ENCODE measurements at places on chromosomes 1 and 21.
A peak's percentile ranks its signal among the peaks of the same experiment; 100 is the strongest.

DNA sequence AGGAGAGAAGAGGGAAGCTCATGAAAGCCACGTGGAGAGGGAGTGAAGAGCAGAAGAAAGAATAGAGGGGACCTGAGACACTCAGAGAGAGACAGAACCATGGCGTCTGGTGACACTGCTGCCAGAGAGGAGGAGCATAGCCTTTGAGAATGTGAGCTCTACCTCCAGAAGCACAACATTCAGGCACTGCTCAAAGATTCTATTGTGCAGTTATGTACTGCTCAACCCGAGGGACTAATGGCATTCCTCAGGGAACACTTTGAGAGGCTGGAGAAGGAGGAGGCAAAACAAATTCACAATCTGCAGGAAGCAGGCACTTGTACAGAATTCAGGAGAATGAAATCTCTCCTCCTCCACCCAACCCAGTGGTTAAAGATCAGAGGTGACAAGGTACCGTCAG is 45.1 kb downstream of the BTBD8 start:
- DNase-seq = no peak

- no peak for DNase-seq
Measured at GRCh38 chr21:35619184-35619583, 441.1 kb downstream of the SETD4 start.

- DNase-seq = no peak
Measured at GRCh38 chr1:154992721-154993571, 440 bp upstream of the LENEP start.

DNA sequence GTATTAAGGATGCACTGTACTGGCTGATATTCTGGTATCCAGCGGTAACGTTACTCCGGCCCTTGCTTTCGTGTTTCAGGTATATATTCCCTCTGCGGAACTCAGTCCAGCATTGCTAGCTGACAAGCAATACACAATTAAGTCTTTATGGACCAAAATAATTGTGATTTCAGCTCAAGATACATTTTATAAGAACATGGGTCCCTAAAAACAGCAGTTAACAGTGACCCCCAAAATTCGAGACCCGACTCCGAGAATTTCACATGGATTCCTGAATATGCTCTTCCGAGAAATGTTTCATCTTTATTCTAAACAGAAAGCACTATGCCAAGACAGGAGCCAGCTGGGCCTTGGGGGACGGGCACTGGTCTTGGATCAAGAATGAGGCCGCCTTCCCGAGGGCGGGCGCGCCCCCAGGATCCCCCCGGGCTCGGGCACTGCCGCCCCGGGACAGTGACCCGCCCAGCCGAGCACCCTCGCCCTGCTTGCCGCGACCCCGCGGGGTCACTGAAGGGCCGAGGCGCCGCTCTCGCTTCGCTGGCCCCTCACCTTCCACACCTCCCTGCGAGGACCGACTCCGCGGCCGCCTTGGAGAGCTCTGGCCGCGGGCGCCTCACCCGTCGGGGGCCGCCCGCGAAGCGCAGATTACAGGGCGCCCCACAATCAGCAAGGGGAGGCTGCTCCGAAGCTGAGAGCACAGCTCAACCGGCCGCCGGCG is 610 bp downstream of the SCYL3 start:
- peak; percentile 43 for DNase-seq

DNA sequence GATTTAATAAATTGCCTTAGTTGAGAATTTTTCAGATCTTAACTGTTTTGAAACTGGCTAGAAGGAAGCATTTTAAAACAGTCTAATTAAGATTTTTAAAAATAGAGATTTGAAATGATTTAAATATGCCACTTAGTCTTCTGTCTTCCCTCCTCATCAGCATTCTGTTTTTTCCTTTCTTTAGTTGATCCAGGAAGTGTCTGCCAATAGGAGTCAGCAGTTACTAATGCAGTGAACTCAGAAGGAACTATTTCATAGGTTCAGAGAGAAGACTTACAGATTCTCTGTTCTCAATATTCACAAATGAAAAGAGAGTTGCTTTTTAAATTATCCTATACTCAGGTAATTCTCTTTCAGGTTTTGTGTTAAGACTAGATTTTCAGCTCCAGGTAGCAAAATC is 84.5 kb downstream of the RPS6KC1 start:
- DNase-seq = no peak

- DNase-seq = no peak
Measured at GRCh38 chr1:39337067-39337466, 132.6 kb downstream of the MACF1 start.

DNA sequence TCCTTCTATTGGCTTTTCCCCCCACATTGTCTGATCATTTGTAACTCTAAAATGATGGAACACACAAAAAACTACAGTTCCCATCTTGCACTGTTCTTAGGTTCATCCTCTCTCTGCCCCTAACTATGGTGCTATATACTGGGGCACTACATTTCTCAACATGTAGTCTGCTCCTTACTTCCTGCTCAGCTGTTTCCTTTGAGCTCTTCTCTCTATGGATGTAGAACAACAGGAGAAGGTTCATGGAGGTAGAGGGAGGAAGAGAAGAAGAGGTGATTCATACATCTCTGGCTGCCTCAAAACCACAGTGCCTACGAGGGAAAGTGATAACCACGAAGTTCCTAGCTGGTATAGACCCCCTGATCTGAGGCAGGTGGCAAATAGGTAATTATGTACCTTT is 7.0 kb upstream of the C1orf146 start:
- DNase-seq = no peak

DNA sequence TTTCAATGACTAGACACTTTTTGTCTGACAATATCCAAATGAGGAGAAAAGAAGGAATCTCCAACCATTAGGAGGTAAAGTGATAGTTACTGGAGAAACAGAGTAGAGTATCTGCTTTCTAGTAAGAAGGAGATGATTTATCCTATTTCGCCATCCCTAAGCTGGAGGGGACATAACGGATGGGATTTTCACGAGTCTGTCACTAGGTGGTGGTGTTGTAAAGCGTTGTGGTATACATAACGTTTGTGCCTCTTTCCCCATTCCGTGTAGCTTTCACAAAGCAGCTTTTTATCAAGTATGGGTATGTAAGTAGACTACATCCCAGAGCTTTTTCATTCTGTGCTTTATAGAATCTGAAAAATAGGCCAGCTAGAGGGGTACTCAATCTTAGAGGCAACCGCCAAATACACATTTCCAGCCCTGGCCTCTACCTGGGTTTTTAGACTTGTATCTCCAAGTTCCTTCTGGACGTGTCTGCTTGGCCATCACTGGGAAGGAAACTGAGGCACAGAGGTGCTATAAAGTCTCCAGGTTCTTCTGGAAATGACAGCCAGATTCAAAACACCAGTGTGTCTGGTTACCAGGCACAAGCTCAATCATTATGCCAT is 33.3 kb upstream of the FAM3B start:
- peak; percentile 58 for DNase-seq

- DNase-seq = no peak
Measured at GRCh38 chr1:212485913-212486618, 53.3 kb downstream of the NENF start.

DNA sequence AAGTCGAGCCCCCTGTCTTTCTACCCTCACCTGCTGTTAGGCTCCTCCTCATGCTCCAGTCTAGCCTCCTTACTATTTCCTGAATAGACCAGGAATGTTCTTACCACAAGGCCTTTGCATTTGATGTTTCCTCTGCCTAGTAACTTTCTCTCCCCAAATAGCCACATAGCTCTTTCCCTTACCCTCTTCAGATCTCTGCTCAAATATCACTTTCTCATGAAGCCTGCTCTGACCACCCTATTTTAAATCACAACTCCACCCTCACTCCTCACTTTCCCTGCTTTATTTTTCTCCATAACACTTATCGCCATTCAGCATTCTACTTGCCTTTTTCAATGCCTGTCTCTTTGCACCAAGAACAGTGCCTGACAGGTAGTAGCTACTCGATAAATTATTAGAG is 6.6 kb upstream of the CDCA8 start:
- DNase-seq = no peak

DNA sequence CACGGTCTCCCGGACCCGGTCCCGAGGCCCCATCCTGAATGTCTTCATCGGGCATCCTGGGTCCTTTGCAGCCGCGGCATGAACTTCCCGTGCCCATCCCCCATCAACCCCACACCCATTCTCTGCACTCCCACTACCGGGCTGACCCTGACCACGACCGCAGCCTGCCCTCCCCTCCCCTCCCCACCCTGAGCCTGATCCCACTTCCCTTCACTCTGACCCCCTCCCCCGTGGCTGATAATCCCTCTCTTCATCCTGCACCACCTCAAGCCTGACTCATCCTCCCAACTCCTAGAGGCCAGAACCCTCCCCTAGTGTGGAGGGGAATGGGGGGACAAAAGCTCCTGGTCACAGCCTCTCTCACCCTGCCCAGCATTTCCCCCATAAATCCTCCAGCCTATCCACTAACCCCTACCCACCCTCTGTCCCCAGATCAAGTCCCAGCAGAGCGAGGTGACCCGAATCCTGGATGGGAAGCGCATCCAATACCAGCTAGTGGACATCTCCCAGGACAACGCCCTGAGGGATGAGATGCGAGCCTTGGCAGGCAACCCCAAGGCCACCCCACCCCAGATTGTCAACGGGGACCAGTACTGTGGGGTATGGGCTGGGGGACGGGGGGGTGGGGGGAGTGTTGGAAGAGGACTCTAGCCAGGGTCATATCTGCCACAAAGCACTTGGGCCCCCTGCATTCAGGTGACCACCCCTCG is 602 bp downstream of the SH3BGRL3 start:
- DNase-seq = no peak

DNA sequence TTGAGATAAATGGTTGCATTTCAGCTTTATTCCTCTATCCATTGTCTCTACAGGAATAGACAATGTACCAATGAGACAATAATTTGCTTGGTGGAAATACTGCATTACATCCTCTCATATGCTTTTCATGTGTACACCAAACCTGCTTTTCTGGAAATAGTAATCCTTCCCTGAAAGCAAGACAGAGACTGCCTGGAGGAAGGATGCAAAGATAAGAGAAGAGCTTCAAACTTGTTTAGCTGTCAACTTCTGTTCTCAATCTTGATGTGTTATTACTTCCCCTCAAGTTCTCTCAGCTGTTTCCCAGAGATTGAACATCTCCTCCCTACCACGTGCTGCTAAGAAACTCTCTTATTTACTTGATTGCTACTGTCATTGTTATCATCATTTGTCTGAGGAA is 1125.4 kb upstream of the TMPRSS15 start:
- no peak for DNase-seq

- no peak for DNase-seq
Measured at GRCh38 chr1:17016317-17016661, 4.6 kb upstream of the ATP13A2 start.

- DNase-seq = no peak
Measured at GRCh38 chr1:56525489-56526041, 53.8 kb downstream of the PLPP3 start.

DNA sequence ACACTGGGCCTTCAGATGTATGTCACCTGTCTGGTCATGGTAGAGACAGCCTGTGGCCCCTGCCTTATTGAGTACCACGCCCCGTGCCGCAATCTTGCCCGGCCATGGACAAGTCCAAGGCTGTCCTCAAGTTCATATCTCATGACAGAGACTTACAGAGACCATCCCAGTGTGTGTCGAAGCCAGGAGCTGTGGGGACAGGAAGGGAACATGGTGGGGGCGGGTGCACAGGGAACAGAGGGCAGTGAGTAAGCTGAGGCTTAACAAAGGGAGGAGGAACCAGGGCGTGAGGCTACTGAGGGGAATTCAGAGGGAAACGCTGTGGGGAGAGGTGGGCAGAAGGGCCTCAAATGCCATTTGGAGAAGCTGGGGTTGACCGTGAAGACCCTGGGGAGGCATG is 75.8 kb downstream of the ALPL start:
- DNase-seq = no peak

DNA sequence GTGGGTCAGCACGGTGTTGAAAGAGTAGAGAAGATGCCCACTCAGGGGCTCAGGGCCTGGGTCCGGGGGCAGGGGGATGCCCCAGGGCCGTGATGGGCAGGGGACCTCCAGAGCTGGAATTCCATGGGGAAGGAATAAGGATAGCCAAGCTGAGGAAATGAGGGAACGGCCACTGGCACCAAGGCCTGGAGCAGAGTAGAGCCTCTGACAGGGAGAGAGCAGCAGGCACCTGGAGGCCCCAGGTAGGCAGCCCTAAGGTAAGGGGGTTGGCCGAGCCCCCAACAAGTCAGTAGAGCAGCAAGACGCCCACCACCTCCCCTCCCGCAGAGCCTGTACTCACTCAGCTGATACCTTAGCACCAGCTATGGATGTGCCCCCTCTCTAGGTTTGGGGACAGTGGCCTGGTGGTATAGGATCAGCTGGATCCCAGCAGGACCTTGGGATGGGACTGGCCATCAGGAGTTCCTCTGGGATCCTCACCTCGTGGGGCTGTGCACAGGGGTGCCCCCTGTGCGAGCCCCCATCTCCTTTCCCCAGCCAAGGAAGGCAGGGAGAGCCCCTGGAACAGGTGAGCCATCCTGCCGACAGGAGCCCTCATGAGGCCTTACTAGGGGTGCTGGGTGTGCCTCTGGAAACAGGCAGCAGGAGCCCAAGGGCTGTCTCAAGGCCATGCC is 21.0 kb upstream of the ARF1 start:
- DNase-seq = no peak

- no peak for DNase-seq
Measured at GRCh38 chr1:232865102-232865931, 60.1 kb downstream of the MAP10 start.

- peak; percentile 18 for DNase-seq
Measured at GRCh38 chr1:31593770-31594632, 17.7 kb downstream of the TINAGL1 start.

DNA sequence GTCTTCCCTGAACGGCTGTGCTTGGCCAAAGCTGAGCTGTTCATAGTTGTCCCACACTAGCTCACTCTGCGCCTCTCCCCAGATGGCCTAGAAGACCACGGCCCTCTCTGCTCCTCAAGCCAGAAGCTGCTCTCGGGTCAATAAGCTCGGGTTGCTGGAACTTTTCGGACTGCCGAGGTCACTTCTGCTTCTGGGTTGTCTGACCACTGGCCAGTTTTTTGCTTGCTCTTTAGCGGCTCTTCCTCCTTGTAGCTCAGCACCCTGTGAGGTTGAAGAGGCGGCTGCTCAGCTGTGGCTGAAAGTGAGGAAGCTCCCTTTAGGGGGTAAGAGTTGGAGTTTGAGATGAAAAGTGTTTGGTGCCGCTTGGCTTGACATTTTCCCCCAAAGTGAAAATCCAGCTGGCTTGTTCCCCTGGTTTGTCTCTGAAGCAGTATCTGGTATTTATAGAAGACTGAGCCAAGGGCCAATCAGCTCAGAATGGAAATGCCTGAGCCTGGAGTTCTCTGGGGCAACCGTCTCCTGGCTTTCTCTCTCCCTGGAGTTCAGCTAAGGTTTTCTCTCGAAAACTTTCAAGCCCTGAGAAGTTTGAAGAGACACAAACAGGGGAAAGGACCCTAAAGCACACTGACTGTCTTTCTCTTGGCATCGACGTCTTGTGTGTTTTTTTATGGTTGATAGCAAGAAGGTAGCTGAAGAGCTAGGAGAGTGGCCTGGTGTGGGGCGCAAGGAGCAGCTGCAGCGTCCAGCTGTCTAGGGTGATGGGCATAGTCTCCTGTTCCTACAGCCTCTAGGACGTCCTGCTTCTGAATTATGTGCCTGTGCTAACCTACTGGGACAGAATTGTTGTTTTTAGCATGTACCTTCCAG is 72.0 kb downstream of the SYT6 start:
- no peak for DNase-seq

Data from activated CD4-positive, alpha-beta T cell treated with anti-CD3 and anti-CD28 coated beads for 4 hours (primary cell).